GM23338 (cell line): ENCODE measurements at places on chromosomes 2 and 18.

DNA sequence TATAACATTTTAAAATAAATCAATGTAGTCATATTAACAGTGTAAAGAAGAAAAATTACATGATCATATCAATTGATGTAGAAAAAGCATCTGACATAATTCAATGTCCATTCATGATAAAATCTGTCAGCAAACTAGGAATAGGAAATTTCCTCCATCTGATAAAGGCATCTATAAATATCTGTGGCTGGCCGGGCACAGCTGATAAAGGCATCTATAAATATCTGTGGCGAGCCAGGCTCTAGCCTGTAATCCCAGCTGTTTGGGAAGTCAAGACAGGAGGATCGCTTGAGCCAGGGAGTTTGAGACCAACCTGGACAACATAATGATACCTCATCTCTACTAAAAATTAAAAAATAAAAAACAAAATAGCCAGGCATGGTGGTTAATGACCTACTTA lies 18.1 kb upstream of the RANBP2 start:
- H3K36me3 ChIP-seq = no peaks in the 10 kb centered on the region
- H3K27me3 ChIP-seq = no peaks in the 10 kb centered on the region
- no peaks in the 10 kb centered on the region for H3K4me1 ChIP-seq
- DNase-seq = no peak

- no peaks in the 10 kb centered on the region for H3K27me3 ChIP-seq
- DNase-seq = no peak
- no peak overlapping the region for H3K27ac ChIP-seq
- no peaks in the 10 kb centered on the region for H3K36me3 ChIP-seq
- no peak overlapping the region for H3K4me3 ChIP-seq
Measured at GRCh38 chr18:77151772-77152520, 19.4 kb upstream of the MBP start.

DNA sequence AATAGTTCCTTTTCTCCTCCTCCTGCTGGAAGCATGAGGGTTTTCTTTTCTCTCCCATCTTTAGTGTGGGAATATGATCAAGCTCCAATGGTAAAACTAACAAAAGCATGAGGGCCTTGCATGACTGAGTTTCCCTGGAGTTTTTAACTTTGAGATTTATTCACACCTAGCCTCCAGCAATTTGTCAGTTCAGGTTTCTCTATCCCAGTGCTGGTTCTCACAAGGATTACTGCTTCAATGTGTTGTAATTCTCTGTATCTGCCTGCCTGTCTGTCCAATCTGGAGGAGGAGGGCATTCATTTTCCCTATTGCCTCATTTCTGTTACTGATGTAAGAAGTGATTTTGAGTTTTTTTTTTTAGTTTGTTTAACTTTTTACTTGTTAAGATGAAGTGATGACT lies 57.6 kb upstream of the RPRM start:
- DNase-seq = no peak
- H3K27me3 ChIP-seq = no peaks in the 10 kb centered on the region
- H3K4me3 ChIP-seq = no peak overlapping the region
- H3K27ac ChIP-seq = no peak overlapping the region
- no peaks in the 10 kb centered on the region for H3K36me3 ChIP-seq
- peaks cover 10% of the 10 kb centered on the region for H3K4me1 ChIP-seq

- DNase-seq = no peak
- no peaks in the 10 kb centered on the region for H3K36me3 ChIP-seq
- H3K27ac ChIP-seq = no peak overlapping the region
Measured at GRCh38 chr2:54590216-54591120, 133.0 kb upstream of the EML6 start.

DNA sequence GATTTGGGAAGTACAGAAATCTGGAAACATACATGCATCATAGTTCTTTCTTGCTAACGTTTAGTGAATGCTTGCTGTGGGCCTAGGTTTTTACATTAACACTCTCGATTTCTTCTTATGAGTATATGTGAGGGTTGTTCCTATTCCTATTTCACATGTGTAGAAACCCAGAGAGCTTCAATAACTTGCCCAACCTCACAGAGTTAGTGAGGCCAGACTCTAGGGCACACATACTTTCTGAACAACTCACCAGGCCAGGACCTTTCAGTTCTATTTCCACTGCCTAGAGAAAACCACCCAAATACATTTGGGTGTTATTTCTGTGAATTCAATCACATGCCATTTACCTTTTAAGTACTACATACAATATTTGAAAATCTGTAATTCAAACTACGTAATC lies 8.2 kb upstream of the KCTD1 start:
- H3K4me3 ChIP-seq = no peak overlapping the region
- no peak for DNase-seq
- H3K27ac ChIP-seq = no peak overlapping the region
- H3K27me3 ChIP-seq = peaks cover 40% of the 10 kb centered on the region

DNA sequence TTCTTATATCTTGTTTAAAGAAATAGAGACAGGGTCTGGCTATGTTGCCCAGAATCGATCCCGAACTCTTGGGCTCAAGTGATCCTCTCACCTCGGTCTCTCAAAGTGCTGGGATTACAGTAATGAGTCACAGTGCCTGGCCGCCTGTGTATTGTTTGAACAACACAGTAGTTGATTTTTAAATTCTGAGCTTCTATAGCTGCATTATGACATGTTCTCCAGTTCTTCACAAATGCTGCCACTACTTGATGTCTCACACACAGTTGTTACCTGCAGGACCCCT lies 7.7 kb upstream of the RHOB start:
- H3K27me3 ChIP-seq = no peaks in the 10 kb centered on the region
- no peaks in the 10 kb centered on the region for H3K36me3 ChIP-seq
- no peak overlapping the region for H3K27ac ChIP-seq
- DNase-seq = no peak

DNA sequence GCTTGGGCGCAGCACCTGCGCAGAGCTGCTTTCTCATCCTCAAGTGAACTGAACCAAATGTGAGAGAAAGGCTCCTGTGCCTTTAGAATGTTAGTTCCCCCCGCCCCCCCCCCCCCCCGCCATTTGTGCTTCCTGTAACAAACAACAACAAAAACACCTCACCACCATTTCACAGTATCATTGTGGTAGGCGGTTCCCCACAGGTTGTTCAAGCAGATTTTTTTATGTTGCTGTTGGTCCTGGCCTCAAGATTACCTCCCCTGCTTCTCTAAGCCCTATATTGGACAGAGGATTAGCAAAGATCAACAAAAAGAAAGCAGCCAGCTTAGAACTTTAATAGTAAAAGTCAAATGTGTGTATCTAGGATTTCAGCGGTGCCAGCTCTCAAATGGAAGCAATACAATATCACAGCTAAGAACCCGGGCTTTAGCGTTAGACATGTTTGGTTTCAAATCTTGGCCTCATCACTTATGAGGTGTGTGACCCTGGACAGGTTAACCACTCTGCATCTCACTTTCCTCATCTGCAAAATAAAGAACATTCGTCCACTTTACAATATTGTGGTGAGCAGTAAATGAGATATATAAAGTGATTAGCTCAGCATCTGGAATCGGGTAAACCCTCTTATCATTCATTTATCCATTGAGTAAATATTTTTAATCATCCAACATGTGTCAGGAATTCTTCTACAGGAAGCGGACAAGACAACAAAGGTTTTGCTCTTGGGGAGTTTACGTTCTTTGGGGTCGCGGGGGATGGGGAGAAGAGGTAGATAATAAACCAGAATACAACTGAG lies 84.6 kb downstream of the KCTD18 start:
- H3K27ac ChIP-seq = peak overlapping the region; percentile 75; the same call in 1 of the 2 replicates
- DNase-seq = no peak
- peaks cover 10% of the 10 kb centered on the region for H3K4me1 ChIP-seq
- peaks cover 22% of the 10 kb centered on the region for H3K36me3 ChIP-seq
